SW 1271 (cell line): ENCODE measurements at places on chromosomes 12 and 14.
A peak's percentile ranks its signal among the peaks of the same experiment; 100 is the strongest.

- DNase-seq = no peak
Observed at GRCh38 chr12:107668320-107669098, 17.1 kb upstream of the PWP1 start.

DNA sequence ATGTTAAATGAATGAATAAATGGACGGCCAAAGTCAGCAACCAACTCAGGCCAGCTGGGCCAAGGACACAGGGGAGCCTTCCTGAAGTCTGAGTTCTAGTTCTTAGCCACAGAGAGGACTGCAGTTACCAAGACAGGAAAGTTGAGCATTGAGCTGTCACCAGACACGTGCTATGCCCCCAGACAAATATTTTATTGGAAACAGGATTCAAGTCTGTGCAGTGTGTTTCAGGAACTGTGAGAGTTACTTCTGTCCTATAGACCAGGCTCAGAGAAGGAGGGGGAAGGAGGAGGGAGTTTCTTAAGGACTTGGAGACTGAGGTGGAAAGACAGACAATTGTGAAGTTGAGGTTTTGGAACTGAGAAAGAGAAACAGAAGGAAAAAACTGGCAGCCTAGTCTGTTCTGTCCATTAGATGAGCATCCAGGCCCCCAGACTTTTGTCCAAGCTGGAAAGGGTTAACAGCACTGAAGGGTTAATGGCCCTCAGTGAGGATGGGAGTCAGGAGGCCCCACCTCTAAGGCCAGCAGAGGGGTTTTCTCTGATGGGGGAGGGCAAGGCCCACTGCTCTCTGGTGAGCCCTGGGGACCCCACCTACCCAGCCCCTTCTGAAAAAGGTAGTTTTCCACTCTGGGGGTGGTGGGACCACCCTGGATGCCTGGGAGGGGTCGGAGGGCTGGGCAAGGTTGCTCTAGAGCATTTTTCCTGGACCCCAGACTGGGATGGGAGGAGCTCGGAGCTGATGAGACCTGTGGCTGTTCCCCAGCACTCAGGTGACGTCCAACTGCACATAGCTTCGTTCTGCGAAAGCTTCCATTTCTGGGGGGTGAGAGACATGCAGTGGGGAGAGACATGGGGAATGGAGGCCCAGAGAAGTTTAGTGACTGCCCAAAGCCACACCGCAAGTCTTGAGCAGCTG, 6.9 kb upstream of the CMKLR1 start:
- DNase-seq = no peak

- DNase-seq = no peak
Observed at GRCh38 chr14:74737753-74738325, 24.9 kb downstream of the FCF1 start.

DNA sequence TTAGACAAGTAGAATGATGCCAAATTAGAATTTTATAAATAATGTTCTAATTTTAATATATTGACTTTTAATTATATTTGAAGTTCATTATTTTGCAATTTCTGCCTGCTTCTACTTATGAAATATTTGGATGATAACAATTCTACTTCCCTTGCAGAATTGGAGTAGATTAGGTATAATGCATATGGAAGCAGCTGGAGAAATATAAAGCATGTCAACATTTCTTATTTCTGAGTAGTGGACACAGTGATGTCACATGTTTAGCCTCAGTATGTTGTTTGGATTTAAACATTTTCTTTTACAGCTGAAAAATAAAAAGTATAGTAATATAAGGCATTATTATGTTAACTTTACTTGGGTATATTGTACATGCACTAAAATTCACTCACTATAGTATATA, 344.2 kb upstream of the E2F7 start:
- no peak for DNase-seq

GRCh38 chr12:754473-754820, 2.1 kb downstream of the WNK1 start:
- no peak for DNase-seq

DNA sequence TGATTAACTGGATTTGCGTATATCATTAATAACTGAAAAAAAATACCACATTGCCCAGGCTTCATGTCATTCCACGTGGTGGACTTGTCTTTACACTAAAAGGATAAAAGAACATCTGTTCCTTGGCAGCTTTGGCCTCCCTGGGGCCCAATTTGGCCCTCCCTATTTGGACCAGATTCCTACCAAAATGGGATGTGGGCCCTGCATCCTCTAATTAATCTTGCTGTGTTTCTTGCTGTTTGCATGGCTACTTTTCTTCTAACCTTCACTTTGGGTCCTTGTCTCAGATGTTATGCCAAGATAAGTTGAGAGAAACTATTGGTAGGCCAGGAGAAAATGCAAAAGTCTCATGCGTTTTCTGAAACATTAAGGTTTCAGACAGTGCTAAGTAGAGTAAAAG, 57.5 kb downstream of the PTHLH start:
- no peak for DNase-seq

DNA sequence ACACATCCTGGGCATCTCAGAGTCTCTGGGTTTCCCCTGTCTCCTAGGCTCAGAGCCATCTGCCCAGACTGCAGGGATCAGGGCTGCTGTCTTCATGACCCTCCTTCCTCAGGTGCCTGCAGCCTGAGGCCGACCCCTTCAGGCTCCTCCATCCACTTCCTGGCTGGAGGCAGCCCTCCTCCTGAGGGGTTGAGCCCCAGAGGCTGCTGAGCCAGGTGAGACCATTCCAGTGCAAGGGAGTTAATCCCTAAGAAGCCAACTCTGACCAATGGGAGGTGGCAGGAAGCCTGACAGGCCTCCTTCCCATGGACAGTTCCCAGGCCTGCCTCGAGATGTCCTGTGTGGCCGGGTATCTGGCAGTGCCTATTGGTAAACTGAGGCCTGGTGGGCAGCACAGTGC, 8.4 kb upstream of the PPP4R4 start:
- no peak for DNase-seq

GRCh38 chr14:79496701-79497100, 714.6 kb downstream of the DIO2 start:
- DNase-seq = no peak

DNA sequence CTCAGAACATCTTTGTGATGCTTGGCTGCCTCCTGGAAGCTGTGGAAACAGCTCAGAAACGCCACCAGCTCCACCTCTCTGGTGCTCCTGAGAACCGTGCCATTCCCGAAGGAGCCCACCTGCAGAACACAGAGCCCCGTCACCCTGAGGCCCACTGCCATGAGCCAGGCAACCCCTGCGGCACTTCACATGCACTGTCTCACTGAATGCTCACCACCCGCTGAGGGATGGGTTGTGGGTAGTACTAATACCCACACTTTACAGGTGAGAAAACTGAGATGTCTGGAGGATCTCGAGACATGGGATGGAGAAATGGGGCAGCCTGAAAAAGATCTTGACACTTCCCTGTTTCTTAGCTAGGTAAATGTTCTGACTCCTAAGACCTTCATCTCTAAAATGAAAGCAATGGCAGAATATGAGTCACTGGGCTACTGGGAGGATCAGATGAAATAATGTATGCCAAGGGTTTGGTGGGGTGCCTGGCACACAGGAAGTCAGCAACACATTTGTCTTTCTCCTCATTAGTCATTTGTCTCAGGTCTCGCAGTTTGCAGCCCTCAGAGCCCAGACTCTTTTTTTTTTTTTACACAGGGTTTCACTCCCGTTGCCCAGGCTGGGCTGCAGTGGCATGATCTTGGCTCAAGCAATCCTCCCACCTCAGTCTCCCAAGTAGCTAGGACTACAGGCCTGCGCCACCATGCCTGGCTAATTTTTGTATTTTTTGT, 5.3 kb downstream of the OASL start:
- peak; percentile 50 for DNase-seq

DNA sequence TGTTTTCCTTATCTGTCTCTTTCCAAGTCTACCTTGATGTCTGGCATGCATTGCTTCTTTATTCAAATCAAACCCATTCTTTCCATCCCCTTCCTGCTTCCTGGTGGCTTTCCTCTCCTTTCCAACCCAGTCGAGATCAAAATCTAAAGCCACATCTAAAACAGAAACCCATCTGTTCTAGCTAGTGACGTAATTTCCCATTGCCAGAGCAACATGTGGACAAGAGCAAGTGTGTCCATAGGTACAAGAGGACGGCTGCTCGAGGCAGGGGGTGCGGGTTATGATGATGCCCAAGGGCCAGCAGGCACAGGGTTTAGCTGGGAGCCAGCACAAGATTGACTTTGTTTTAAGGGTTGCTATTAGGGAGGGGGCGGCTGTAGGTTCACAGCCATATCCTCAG, 7.0 kb downstream of the KRT80 start:
- DNase-seq = no peak

DNA sequence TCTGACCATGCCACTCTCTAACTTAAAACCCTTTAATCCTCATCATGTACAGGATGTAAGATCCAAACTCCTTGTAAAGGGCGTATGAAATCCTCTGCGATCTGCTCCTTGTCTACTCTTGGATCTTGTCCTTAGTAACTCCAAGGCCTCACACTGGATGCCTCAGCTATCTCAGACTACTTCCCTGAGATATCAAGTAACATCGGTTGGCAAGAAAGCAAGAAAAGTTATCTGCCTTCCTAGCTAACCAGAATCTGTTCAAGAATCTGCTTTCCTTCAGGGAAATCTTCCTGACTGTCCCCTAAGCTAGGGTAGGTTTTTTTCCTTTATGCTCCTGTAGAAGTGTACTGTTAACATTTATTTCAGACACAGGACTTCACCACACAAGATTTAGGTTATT, 82.6 kb downstream of the TAOK3 start:
- DNase-seq = no peak

DNA sequence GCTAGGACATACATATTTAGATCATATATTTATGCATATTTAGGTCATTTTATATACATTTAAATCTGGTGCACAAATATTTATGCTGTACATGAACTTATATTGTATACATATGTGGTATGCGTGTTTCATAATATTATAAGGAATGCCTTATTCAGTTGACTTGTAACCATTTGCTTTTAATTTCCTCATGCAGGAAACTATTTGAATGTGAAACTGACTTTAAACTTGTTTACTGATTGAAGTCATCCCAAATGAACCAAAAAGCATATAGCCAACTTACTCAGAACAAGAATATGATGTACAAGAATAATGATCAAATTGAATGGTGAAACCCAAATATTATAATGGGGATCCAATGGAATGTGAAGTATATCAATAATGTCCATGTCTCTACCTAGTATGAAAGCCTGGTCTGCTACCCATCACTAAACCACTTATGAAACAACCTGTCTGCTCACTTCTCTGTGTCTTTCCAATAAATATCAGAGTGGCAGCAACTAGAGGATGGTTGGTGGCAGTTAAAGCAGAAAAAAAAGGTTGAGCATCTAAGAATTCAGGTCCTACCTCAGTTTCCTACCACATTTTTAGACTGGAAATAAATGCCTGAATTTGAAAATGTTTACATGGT, 38.3 kb downstream of the RPS6KA5 start:
- DNase-seq = no peak

GRCh38 chr12:75489187-75489586, 8.6 kb downstream of the GLIPR1 start:
- no peak for DNase-seq

GRCh38 chr14:98798099-98798498, 473.9 kb downstream of the BCL11B start:
- no peak for DNase-seq

- no peak for DNase-seq
Observed at GRCh38 chr14:92670160-92670559, 78.3 kb downstream of the LGMN start.

DNA sequence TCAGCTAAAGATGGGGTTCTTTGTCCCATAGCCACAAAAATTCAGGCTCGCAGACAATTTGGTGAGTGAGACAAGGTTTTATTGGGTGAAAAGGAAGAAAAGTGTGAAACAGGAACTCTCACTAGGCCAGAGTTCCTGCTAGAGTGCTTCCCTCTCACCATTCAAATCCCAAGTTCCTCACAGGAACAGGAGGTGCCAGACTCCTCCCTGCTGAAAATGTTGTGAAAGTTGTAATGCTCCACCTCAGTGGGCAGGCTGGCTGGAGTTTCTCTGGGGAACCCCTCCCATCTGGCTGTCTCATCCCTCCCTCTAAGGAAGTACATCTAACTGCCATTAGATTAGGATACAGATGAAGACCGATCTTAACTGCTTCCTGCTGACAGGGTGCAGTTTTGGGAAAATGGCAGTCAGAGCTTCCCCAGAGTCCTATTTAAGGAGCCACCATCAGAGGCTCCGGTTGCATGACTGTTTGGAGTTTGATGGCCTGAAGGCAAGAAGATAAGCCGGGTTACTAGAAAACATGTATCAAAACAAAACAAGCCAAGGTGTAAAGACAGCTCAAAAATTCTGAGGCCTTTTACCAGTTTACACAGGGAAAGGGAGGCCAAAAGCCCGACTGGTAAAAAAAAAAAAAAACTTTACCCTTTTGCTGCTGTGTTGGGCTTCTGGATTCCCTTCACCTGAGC, 127.6 kb downstream of the FSCB start:
- no peak for DNase-seq

DNA sequence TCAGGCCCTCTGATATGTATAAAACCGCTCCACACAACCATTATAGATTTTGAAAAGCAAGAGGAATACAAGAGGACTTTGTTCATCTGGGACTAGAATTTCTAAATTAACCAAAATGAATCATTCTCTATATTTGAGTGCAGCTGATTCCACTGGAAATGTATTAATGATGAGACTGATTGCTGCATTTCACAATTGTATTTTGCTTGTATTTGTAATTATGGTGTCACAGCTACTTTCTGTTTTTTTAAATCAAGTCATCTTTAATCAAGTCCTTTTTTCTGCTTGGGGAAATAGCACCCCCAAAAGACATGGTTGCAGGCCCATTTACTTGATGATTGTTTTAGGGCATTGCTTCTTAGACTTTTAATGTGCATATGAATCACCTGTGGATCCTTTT, 162.4 kb downstream of the KICS2 start:
- DNase-seq = no peak
